IPS DF 6.9 (cell line): ENCODE measurements at places on chromosomes 11 and 22.

DNA sequence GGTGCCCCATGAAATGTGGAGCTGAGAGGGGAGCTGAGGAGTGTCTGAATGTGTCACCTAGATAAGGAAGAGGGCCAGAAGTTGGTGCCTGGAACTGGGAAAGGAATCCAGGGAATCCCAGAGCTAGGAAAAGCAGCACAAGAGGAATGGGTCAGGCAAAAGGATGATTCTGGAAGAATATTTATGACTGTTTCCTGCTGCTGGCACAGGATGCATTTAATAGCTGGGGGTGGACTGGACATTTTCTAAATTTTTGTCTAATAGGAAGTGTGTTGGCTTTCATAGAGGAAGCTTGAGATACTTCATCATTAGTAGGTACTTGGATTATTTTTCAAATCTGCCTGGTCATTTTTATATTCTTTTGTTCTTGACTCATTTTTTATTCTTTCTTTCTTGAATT, 17.4 kb upstream of the MRGPRX2 start:
- no peak for DNase-seq

DNA sequence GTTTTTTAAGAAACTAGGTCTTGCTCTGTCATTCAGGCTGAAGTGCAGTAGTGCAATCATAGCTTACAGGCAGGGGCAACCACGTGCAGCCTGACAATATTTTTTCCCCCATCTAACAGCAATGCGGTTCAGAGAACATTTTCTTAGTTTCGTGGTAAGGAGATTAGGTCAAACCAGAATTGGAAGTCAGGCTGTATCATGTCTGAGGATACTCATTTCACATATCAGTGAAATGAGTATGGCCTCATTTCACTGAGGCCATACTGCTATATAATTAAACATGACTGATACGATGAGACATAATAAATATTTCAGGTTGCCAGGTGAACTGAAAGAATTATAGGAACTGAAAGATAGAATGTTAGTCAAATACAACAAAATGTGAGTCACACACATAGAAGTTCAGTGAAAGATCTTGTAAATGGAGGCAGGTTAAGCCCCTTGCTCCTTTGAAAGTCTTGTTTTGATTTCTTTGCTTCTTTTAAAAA, 32.5 kb upstream of the IZUMO1R start:
- DNase-seq = no peak

DNA sequence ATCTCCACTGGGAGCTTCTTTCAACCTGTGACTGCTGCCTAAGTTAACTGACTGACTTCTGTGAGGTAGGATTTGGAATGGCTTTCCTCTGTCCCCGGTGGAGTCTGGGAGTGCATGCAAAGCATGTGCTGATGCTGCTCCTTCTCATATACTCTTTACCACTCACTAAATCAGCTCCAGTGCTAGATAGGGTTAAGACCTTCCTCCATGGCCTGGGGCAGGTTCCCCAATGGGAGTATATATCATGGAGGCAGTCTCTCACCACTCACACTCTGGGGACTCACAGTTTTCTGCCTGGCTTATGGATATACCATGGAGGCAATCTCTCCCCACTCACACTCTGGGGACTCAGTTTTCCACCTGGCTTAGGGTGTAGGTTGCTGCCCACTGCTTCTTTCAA, 10.1 kb upstream of the FANCF start:
- DNase-seq = no peak

DNA sequence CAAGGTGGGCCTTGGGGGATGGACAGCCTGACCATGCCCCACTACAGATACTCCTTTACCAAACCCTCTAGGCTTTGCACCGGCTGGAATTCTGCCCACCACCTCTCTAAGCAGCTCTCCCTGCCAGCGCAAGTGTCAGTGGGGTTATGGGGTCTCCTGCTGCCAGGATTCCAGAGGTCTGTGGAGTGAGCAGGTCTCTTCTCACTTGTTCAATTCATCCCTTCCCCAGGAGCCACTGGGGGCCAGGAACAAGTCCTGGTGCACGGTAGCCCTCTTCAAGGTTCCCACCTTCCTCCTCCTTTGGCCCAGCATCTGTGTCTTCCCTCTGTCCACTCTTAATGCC, 30.5 kb downstream of the CCDC15 start:
- DNase-seq = no peak

GRCh38 chr11:65431451-65432099, 9.0 kb downstream of the NEAT1 start:
- no peak for DNase-seq

- DNase-seq = no peak
Measured at GRCh38 chr22:49638788-49639187, 188.9 kb downstream of the BRD1 start.

- no peak for DNase-seq
Measured at GRCh38 chr11:111633248-111633647, 31.0 kb downstream of the SIK2 start.

DNA sequence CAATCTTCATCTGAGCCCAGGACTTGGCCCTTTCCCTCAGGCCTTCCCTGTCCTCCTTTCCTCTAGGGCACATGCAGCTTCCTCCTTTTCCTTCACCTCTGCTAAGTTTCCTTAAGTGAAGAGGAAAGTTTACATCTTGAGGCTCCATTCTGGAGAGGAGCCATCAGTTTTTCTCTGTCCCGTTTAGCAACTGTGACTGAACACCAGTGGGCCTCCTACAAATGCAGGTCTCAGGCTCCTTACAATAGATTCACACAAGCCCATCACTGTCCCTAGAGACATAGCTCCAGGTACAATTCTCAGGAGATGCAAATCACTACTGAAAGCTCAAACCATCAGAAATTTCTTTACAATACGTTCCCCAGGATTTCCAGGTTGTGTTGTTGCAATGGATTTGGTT, 23.3 kb upstream of the LYVE1 start:
- DNase-seq = no peak

DNA sequence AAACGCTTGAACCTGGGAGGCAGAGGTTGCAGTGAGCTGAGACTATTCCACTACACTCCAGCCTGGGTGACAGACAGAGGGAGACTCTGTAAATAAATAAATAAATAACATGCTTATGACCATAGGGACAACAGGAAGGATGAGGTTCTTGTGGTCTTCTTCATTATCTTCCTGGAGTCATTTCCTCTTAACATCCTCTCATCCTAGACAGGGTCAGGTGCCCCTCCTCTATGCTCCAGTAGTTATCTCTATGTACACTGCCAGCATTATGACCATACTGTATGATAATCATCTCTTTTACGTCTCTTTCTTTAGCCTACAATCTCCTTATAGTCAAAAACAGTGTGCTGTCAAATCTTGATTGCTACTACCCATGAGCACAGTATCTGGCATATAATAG, 17.7 kb downstream of the RAB30 start:
- no peak for DNase-seq

DNA sequence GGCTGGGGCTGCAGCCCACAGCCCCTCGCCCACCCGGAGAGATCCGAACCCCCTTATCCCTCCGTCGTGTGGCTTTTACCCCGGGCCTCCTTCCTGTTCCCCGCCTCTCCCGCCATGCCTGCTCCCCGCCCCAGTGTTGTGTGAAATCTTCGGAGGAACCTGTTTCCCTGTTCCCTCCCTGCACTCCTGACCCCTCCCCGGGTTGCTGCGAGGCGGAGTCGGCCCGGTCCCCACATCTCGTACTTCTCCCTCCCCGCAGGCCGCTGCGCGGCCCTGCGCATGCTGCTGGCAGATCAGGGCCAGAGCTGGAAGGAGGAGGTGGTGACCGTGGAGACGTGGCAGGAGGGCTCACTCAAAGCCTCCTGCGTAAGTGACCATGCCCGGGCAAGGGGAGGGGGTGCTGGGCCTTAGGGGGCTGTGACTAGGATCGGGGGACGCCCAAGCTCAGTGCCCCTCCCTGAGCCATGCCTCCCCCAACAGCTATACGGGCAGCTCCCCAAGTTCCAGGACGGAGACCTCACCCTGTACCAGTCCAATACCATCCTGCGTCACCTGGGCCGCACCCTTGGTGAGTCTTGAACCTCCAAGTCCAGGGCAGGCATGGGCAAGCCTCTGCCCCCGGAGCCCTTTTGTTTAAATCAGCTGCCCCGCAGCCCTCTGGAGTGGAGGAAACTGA, 731 bp downstream of the GSTP1 start:
- DNase-seq = no peak

DNA sequence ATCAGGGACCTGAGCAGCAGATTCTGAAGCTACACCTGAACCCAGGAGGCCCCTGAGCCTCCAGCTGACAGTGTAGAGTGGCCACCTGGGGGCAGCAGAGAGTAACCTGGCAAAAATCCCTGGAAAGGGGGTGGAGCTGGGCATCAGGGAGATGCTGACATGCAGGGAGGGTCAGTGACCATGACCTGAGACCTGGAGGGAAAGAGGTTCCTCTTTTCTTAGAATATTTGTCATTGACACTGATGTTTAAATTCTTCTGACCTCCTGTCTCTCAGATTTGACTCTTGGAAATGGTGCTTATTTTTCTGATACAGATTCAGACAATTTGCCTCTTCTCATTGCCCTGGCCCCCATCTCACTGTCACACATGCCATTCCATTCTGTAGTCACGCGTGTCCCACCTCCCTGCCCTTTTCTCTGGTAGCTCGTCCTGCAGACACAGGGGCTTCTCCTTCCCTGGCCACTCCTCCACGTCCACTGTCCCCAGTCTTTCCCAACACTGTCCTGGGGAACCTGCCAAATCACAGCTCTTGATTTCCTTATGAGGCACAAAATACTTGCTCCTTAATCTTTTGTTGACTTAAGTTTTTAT, 117.2 kb upstream of the IGLL5 start:
- no peak for DNase-seq

DNA sequence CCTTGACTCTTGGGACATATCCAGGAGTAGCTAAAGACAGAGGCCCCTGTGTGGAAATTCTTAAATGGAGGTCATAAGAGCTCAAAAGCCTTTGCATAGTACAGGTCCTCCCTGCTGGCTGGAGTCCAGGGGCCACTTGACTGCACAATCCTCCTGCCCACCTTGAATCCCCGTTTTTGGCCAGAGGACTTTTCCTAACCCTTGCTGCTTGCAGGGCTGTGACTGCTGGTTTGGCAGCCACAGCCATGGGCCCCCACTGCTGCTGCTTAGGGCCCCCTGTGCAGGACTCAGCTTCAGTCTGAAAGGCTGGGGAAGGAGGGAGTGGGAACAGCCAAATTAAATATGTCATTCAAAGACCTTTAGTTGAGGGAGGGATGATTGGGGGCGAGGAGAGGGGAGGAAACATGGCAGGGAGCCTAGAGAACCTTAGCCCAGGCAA, 33.4 kb downstream of the ARHGAP1 start:
- DNase-seq = no peak

GRCh38 chr11:92035488-92035887, 189.1 kb upstream of the FAT3 start:
- DNase-seq = no peak

DNA sequence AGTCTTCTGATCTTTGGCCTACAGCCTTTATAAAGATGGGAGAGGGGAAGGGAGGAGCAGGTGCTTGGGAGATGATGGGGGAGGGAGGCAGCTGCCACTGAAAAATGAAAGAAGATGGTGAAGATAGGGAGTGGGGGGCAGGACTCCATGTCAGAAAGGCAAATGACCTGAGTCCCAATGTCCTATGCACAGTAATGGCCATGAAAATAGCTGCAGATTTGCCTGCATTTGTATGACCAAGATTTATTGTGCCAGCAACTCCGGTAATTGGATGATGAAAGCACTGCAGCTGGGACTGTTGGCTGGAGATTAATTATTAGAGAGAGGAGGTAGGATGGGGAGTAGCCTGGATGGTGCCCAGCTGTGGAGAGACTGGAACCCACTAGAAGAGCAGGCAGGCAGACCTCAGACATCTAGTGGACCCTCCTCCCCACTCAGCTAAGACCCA, 36.1 kb downstream of the NEU3 start:
- DNase-seq = no peak

- DNase-seq = no peak
Measured at GRCh38 chr22:20031732-20032406, 11.0 kb downstream of the TANGO2 start.

DNA sequence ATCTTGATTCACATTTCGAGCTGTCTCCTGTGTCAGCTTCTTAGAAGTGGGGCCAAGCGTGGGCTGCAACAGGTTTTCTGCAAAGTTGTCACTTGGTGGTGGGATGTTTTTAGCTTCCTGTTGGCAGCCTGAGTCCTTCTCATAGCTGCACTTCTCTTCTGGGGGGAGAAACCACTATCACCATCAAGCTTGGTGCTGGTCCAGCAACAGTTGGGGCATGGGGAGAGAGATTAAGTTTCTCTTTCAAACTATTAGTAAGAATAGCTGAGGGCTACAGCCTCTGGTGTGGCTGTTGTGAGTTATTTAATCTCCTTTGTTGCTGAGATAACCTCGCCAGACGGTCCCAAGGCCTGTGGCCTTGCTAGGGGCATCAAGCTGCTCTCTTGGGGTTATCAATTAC, 123.3 kb upstream of the CRYBB3 start:
- DNase-seq = no peak

DNA sequence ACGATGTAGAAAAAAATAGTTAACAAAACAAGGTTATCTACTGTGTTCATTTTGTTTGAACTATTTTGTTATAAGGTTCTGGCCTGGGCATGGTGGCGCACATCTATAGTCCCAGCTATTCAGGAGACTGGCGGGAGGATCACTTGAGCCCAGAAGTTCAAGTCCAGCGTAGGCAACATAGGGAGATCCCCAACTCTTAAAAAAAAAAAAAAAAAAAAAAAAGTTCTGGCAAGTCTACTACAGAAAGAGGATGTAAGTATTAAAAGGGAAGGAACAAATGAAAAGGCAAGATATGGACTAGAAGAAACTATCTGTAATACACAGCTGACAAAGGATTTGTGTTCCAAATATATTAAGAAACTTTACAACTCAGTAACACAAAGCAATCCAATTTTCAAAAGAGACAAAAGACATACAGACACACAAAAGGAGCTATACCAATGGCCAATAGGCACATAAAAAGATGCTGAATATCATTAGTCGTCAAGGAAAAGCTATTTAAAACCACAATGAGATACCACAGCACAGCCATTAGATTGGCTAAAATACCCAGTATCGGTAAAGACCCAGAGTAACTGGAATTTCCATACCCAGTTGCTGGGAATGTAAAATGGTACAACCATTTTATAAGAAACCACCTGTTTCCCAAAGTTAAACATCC, 27.4 kb downstream of the RRAS2 start:
- no peak for DNase-seq

DNA sequence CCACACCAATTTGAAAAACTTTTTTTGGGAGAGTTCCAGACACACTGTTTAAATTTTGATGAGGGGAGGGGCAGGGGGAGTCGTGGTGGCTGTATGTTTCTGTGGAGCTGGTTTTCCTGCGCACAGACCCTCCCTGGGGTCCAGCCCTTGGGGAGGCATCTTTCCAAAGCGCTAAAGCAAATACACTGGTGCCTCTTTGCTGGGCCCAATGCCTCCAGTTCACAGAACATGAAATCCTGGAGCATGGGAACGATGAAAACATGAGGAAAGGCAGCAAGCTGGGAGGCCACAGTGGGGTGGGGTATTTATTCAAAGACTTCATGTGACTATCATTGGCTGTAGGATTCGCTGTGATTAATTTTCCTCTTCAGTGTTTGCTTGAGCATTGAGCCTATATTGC, 135.3 kb downstream of the CCDC34 start:
- DNase-seq = no peak
